ENCODE measurements at places on chromosomes 11 and 22.

DNA sequence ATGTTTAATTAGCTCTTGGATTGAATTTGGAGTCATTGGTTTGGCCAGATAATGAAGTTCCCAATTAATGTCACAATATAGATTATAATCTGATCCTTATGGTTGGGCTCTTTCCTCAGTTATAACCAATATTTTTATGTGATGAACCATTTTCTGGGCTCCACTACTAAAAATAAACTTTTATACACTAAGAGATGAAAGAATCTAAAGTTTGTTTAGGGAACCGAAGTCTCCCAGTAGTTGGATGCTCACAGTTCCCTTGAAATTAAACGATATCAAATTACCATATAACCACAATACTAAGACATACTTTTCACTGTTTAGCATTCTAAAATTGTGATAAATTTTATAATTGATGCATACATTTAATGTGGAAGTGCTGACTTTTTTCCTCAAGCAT lies 47.0 kb upstream of the ARHGAP42 start:
- no peak for DNase-seq

- DNase-seq: no peak
Measured at GRCh38 chr11:35864131-35864530, 79.7 kb upstream of the LDLRAD3 start.

DNA sequence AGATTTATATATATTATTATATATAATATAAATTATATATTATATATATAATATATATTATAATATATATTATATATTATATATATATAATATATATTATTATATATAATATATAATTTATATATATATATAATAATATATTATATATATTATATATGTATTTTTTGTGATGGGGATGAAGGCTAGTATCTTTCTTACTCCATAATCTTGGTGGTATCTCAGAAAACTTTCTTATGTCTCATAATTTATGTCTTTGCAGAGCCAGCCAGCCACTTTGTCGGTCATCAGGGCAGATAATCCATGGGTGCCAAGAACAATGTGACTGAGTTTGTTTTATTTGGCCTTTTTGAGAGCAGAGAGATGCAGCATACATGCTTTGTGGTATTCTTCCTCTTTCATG lies at the start of gene OR4S1:
Gene OR4S1, plus strand, starts transcription at position 301 of the 400 bp plus-strand sequence. Its CDS starts 0 bp downstream, at position 301.
- no peak for DNase-seq

DNA sequence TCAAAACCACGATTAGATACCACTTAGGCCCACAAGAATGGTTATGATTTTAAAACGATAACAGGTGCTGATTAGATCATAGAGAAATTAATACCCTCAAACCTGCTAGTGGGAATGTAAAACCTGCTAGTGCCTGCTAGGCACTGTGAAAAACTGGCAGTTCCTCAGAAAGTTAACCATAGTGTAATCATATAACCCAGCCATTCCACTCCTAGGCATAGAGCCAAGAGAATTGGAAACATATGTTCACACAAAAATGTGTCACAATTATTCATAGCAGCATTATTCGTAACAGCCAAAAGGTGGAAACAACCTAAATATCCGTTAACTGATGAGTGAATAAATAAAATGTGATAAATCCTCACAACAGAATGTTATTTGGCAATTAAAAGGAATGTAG lies 122.2 kb upstream of the SYN3 start:
- DNase-seq: no peak

GRCh38 chr11:30002157-30002785 lies 14.6 kb downstream of the KCNA4 start:
- no peak for DNase-seq

- no peak for DNase-seq
Measured at GRCh38 chr22:26921726-26922125, 264.3 kb downstream of the MIAT start.

DNA sequence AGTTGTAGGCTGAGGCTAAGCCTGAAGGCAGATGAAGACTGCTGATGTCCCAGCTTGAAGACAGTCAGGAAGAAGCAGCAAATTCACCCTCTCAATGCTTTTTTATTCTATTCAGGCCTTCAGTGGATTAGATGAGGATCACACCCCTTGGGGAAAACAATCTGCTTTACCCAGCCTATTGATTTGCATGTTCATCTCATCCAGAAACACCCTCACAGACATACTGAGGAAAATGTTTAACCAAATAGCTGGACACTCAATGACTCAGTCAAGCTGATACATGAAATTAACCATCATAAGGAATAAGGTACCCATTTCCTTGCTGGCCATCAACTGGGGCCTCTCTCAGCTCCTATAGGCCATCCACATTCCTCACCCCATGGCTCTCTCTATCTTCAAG lies 549.9 kb upstream of the CCDC90B start:
- DNase-seq: no peak

- no peak for DNase-seq
Measured at GRCh38 chr11:118910309-118911112, 15.2 kb downstream of the BCL9L start.

DNA sequence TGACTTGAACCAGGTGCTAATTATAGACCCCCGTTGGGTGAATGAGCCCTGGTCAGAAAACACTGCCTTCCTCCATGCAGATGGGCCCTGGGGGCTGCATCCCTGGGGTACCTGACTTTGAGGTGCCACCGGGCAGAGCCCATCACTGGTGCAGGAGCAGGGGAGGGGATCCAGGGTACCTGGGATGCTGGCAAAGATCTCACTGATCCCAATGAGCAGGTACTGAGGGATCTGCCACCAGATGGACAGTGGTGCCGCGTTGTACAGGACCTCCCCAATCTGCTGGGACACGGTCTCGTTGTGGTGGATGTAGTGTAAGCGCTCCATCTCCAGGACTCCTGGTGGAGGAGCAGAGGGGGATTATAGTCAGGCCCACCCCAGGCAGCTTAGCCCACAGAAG lies 12.7 kb downstream of the SLC15A3 start:
- DNase-seq: no peak

- DNase-seq: no peak
Measured at GRCh38 chr11:132125988-132126871, 755.8 kb downstream of the NTM start.

DNA sequence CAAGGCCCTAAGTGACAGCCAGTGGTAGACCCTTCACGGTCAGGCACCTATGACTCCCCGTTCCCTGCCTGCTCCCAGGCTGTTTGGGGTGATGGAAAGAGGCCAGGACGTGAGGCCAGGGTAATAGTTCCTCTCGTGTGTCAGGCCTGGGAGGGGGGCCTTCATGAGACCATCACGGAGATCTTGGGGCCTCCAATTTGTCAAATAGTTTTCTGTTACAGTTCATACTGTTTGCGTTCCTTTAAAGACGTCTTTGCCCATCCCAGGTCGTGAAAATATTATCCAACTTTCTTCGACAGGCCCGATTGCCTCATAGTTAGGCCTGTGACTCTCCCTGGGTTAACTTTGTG lies 62.2 kb upstream of the KCNQ1OT1 start:
- no peak for DNase-seq

All from stimulated activated CD8-positive, alpha-beta memory T cell treated with anti-CD3 and anti-CD28 coated beads, Interleukin-4, amount 100 ng/mL, for 4 hours (primary cell).